ENCODE measurements at places on chromosomes 4 and X. TPM values are rescaled to one million over a fixed set of nuclear protein-coding genes. Genes with fewer than 3 reads are reported as not detected.

GRCh38 chr4:172393220-172393619 lies 580.0 kb downstream of the GALNTL6 start:
- DNase-seq, result no peak

Gene MAGEB10
- total RNA-seq, result not detected

Gene ADGRG2
- 0.11 TPM for total RNA-seq

GRCh38 chr4:54942721-54943120 lies 182.7 kb downstream of the KDR start:
- no peak for DNase-seq

Gene CPZ
- total RNA-seq, result 130 TPM

- DNase-seq, result no peak
These were observed 14.8 kb upstream of the PAQR3 start for GRCh38 chr4:78953769-78954666.

Gene PAK3
- total RNA-seq, result 1.7 TPM

GRCh38 chrX:56826020-56826419 lies 97.0 kb downstream of the NBDY start:
- DNase-seq, result no peak

DNA sequence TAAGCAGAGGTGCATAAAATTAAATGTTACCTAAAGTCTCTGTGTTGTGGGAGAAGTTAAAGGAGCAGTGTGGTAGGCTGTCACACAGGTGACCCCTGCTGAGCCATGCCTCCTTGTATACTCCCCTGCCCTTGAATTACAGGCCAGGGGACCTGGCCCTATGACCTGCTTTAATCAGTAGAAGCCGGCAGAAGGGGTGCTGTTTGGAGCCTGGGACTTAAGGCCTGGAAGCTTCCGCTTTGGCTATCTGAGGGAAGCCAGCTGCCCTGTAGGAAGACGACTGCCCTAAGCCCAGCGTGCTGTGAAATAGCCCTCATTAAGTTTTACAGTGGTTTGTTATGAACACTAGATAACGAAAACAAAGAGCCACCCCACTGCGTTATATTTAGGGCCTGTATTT lies 34.1 kb downstream of the SPINK2 start:
- DNase-seq, result no peak

DNA sequence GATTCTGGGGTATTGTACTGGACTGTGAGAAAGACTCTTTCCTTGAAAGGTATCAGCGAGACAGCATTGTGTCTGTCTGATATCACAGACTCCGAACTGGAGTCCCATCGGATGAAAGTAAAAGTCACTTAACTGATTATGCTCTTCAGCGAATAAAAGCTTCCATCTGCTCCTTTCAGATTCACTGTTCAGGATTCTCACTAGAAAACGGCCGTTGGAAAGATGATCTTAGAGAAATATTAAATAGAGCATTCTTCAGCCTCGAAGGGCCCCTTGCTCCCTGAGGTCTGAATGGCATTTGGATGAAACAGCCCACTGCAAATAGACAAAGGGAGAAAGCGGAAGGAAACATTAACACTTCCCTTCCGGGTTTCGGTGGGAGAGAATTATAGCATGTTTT lies 416.2 kb upstream of the PRKX start:
- no peak for DNase-seq

Gene VCX3B
- total RNA-seq, result not detected

GRCh38 chr4:80685214-80685613 lies 345.3 kb upstream of the BMP3 start:
- no peak for DNase-seq

- no peak for DNase-seq
These were observed 42.7 kb downstream of the GATB start for GRCh38 chr4:151717909-151718628.

DNA sequence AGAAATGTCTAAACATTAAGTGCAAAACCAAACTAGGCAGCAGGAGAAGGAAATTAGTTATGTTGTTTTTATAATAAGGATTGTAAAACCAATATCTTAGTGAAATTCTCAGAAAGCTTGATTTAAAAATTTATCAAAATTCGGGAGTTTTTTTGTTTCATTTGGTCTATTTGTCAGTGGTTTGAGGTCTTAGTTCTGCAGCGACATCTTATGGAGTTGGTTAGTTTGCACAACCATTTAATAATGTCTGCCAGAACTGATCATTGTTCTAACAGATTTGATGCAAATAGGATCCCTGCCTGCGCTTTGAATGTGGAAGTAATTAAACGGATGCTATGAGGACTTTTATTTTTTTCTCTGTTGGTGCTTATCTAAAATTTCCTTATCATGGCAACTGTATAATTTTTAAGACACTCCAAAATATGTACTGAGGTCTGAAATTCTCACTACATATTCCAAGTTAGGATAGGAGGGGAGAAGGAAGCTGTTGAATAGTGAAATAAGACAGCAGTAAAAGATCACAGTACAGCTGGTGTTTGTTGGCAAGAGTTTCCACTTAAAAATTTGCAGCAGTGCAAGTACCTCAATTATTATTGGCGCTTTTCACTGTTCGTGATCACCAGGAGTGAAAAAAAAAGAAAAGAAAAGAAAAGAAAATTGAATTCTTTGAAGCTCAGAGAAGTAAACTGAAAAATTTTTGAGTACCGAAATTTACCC lies 2521.4 kb downstream of the ARAP2 start:
- DNase-seq, result no peak

DNA sequence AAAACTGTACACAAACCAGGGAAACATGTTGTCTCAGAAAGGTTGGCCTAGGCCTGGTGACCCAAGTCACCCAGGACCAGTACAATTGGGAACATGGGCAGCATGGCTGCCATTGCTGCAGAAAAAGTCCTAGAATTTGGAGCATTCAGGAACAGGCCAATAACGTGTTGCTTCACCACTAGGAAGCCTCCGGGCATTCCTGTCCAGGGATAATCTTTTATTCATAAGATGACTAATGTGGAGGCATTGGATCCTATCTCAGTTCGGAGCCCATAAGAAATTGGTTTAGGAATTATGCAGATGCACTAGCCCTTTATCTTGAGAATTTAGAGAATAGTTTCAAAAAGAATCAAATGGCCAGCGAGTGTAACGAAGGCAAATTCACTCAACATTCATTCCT lies 242.8 kb upstream of the NDST4 start:
- no peak for DNase-seq

Gene HTT-AS
- total RNA-seq, result not detected

- DNase-seq, result no peak
These were observed 97.8 kb downstream of the DOCK11 start for GRCh38 chrX:118593407-118593806.

DNA sequence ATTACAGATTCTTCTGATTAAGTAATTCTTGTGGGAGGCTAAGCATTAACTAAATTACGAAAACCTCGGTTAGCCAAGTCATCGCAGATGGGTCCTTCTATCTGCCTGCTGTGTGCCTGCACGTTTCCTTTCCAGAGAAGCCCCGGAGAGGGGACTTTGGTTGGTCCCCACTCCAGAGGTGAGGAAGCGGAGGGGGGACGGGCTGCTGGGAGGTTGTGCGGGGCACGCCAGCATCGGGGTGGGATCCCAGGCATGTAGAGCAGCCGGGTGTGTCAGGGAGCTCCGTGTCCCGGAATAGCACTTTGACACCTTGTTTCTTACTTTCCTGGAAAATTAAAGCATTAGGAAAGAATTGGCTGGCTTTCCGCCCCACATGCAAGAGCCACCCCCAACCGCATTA lies 26.6 kb downstream of the PIGG start:
- no peak for DNase-seq

DNA sequence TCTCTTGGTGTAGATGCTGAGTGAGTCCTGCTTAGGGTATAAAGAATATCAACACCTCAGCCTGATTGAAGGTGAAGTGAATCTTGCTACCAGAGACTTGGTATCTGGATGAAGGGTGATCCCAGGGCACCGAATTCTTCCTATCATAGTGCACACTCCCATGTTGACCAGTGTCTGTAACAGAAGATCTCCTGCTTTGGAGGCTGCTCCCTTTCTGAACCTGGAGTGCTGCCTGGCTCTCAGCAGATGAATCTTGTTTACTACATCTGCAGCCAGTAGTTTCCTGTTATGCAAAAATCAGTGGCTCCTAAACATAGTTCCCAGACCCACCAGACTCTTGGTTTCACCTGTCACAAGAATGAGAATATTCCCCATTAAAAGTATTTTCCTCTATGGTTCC lies 191.7 kb upstream of the GK2 start:
- DNase-seq, result no peak

Gene UXT
- 97.5 TPM for total RNA-seq

GRCh38 chr4:73411731-73412414 lies 7.8 kb downstream of the ALB start:
- no peak for DNase-seq

DNA sequence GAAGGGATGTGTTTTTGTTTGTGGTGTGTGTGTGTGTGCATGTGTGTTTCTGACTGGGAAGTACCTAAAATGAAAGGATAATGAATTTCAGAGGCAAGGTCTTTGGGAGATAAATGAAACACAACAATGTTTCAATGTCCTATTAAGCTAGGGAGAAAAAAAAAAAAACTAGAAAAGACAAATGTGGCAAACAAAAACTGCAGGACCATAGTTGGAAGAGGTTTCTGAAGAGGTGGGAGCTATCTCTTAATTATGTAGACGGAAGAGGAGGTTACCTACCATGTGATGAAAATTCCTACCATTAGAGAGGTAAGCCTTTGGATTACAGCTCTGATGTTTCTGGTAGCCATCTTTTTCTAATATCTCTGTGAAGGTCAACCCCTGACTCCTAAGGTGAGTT lies at the start of gene TRPC5OS:
TRPC5OS (plus strand) TSS at position 301 of the 400 bp plus-strand sequence. CDS start 25,669 bp downstream, outside the sequence.
- no peak for DNase-seq

Gene MUC7
- total RNA-seq, result not detected

Gene KIAA1210
- total RNA-seq, result not detected

Gene TKTL2
- total RNA-seq, result not detected

DNA sequence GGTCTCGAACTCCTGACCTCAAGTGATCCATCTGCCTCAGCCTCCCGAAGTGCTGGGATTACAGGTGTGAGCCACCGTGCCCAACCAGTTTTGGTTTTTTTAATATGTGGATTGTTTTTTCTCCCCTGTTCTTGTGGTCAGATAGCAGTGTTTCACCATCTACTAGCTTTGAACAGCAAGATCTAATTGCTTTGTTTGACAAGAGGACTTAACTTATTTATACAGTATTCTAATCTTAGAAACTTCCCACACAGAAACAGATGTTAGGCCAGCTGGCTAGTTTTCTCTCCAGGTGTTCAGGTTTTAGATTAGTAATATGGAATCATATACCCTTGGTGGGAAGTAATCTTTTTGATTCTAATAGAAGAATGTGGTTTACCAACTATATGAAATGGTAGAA lies 12.9 kb downstream of the ING2 start:
- no peak for DNase-seq

Gene BANK1
- not detected for total RNA-seq

Gene LARP7
- total RNA-seq, result 42.5 TPM

All from SJSA1 (cell line).